ENCODE measurements at places on chromosomes 13 and 19.
A peak's percentile ranks its signal among the peaks of the same experiment; 100 is the strongest.

- DNase-seq, result no peak
These were observed 273.5 kb downstream of the SHISA2 start for GRCh38 chr13:25778365-25778764.

DNA sequence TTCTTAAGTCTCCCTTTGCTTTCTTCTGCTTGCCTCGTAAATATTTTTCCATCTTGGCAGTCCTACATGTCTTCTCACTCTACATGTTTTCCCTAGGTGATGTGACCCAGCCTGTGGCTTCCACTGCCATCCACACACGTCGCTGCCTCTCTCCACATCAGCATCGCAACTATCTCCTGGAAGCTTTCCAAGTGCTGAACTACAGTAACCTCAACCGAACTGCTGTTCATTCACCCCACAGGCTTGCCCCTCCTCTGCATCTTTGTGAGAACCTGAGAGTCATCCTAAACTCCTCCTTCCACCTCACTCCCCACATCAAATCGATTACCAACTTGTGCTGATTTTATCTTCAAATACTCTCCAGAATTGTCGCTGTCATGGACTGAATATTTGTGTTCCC lies 41.2 kb upstream of the USPL1 start:
- peak; percentile 15 for DNase-seq

DNA sequence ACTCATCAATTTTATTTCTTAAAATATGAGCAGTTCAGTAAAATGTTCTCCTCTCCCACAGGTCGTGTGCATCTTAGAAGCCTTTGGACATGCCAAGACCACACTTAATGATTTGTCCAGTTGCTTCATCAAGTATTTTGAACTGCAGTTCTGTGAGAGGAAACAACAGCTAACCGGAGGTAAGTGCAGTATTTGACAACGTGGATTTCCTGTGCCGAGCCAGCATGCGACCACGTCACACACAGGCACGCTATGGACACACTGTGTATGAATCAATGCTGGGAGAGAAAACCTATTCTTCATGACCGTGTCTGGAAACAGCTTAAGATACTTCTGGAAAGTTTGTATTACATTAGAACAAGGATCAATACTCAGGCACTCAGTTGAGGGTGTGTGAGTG lies 268.5 kb downstream of the MYO16 start:
- no peak for DNase-seq

DNA sequence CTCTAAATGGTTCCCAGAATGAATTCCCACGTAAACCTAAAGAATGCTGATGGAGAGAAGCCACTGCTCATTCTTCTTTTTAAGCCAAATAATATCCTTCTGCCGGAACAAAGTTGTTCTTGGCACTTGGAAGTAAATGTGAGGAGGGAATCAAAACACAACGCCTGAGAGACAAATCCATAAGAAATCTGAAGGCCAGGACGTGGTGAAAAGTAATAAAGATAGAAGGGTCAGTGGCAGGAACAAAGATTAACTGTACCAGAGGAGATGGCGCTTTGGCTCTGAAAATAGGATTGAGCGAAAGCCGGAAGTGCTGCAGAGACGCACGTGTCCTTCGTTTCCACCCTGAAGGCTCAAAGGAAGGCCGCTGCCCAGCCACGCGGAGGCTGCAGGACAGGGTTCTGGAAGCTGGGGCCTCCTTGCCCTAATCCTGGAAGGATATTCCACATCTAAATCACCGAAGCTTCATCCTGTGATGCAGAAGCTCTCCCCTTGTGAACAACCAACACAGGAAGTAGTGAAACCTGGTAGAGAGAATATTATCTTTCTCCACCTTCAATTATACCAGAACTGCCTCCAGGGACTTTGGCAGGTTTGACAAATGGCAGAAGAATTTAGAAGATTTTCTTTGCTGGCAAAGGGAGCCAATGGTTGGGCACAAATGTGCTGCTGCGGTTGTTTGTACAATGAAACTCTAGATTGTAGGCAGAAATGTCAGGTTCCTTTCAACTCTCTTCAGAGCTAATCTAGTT lies 214.6 kb upstream of the SERP2 start:
- DNase-seq, result no peak

DNA sequence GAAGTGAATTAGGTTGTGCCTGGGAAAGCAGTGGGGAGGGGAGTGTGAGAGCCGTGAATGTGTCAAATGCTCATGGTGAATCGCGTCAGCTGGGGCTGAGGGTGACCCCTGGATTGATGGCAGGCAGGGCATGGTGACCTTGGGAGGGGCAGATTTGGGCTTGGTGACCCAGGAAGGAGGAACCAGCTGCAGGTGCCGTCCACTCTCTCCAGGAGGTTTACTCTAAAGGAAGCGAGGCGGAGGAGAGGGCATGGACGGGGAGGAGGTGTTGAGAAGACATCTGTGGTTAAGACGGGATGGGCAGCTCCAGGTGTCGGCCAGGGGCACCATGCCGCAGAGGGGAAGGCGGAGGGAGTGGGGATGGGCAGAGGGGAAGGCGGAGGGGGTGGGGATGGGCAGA lies 28.7 kb downstream of the TMEM255B start:
- no peak for DNase-seq

GRCh38 chr13:29771247-29771646 lies 79.2 kb downstream of the UBL3 start:
- DNase-seq, result no peak

- no peak for DNase-seq
These were observed 119.2 kb upstream of the IPO5 start for GRCh38 chr13:97834250-97834649.

- DNase-seq, result no peak
These were observed 15.3 kb upstream of the ELF1 start for GRCh38 chr13:41034382-41034781.

GRCh38 chr13:79307866-79308298 lies 98.2 kb downstream of the RBM26 start:
- DNase-seq, result no peak

DNA sequence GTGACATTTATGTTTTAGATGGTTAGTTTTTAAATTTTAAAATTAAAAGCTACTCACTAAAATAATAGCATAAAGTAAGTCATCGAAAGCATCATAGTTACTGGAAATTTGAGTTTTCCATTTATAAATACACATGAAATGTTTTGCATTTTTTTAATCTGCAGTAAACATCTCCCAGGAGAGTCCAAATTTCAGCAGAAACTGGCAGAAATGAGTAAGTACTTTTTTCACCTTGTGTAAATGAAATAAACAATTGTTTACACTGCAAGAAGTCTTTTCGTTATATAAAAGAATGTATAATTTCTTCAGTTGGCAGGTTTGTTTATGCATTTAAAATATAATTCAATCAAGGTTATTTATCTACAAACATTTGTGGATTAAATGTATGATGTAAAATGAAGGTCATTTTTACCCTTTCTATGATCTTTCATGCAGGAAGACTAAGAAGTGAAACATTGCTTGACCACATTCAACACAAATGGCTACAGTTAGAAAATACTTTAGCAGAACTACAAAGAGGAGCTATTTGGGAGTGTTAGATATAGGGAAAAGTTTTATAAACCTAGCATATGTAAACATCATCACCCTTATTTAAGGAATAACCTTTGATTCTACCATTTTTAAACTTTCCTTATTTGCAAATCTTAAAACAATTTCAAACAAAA lies 55.6 kb downstream of the RCBTB2 start:
- no peak for DNase-seq

DNA sequence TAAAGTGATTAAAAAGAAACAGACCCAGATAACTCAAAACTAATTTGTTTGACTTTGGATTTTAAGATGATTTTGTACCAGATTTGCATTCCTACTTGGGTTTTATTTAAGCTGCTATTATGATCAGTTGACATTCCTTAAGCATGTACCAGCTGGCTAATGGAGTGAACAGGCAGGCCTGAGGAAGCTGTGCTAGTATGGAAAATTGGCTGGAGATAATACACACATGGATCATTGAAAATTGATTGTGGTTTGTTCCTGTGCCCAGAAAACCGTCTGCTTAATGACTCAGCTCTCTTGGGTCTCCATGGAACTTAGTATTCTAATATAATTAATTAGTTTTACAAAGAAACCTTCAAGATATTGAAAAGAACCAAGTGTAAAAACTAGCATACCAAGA lies 22.6 kb downstream of the POLR1D start:
- no peak for DNase-seq

DNA sequence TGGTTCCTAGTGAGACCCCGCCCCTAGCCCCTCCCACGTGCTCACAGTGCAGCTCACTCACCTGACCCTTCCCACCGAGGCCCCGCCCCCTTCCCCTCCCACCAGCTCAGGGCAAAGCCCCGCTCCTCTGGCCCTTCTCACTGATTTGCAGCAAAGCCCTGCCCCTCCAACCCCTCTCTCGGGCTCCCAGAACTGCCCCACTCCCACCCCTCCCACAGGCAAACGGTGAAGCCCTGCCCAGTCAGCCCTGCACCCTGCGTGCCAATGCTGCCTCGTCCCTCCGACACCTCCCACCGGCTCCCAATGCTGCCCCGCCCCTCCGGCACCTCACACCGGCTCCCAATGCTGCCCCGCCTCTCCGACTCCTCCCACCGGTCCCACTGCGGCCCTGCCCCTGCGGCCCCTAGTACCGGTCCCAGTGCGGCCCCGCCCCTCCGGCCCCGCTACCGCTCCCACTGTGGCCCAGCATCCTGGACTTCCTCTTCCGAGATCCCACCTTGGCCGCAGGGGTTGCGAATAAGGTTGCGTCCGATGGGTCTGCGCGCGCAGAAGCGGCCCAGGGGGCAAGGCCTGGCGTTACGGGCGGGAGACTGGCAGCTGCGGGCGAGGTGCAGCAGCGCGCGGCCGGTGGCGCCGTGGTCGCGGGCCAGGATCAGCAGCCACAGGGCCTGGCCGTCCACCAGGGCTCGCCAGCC lies 834 bp downstream of the FBXO27 start:
- peak; percentile 66 for DNase-seq

- peak; percentile 55 for DNase-seq
These were observed 54.0 kb downstream of the GNG7 start for GRCh38 chr19:2648528-2648937.

- DNase-seq, result no peak
These were observed 7.4 kb upstream of the SPRY2 start for GRCh38 chr13:80348314-80348713.

- no peak for DNase-seq
These were observed 327.8 kb downstream of the SUCLA2 start for GRCh38 chr13:47673009-47673850.

DNA sequence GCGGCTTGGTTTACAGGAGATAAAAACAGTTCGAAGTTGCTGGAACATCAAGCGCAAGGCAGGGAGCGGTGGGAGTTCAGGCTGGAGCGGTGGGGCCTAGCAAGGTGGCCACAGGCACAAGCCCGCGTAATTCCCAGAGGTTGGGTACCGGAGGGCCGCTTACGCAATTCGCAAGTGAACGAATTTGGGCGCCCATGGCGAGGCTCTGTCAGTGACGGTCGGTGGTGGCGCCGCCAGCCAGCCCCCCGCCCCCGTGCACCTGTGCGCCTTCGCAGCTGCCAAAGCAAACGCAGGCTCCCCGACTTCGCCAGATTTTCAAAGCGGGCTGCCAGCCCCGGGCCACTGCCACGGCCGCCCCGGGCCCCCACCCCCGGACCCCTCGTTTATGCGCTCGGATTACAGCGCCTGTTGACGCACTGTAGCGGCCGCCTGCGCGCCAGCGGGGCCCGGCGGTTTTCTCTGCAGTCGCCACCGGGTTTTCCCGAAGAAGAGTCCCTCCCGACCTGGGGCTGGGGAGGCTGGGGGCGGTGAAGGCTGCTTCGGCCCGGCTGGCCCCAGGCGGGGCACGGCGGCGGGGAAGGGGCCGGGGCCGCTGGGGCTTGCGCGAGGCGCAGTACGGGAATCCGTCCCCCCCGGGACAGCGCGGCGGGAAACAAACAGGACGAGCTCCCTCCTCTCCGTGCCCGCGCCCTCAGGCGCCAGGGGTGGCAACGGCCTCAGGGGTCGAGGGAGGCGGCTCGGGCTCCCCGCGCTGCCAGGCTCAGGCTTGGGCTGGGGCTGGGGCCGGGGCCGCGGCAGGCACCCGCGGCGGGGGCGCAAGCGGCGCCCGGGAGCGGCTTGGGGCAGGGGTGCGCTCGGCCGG lies 709 bp downstream of the N4BP2L1 start:
- peak; percentile 43 for DNase-seq

DNA sequence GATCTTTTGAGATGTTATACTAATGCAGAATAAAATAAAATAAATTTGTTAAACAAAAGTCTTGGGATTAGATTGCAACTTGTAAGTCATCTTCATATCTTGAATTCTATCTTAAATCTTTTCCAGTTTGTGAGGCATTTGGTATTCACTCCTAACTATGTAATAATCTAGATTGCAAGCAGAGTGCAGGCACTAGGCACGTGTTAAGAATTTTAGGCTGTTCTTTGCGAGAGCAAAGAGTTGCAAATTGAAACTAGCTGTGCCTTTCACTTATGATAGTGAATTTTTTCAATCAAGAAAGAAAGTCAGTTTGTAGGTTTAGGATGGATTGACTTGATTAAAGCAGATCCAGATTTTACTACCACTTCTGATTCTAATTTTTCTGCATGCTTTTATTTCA lies 264.1 kb upstream of the SPRY2 start:
- no peak for DNase-seq

DNA sequence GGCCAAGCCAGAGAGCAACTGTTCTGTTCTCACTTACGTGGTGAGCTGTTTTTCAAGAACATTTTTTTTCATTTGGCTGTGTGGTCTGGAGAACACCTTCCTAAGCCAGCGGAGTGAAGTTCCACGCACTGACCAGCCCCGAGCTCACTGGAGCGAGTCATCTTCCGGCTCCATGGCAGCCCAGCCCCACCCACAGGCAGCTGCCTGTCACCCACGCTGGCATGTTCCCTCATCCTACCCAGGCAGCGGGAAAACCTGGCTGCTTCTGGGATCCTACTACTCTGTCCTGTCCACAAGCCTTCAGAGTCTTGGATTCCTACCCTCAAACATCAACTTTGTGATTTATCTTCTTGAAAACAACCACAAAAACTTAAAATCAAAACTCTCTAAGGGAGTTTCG lies 76.2 kb downstream of the GGACT start:
- DNase-seq, result no peak

DNA sequence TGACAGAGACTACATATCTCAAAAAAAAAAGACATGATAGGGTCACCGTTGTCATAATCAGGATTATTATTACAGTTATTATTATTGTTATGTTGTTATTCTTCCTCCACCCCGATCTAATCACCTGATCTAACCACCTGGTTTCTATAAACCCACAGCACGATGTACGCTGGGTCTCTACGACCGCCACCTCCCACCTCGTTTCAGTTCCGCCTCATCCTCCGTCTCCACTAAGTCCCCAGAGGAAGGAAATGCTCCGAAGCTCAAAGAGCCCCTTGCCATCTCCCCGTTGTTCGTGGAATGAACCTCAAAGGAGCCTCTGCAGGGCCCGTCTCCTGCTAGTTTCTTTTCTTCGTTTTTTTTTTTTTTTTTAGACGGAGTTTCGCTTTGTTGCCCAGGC lies 15.9 kb upstream of the MEIS3 start:
- no peak for DNase-seq

GRCh38 chr19:18280247-18281081 lies 958 bp downstream of the JUND start:
- DNase-seq, result peak; percentile 73

GRCh38 chr13:75347925-75348324 lies 134.0 kb downstream of the TBC1D4 start:
- no peak for DNase-seq

DNA sequence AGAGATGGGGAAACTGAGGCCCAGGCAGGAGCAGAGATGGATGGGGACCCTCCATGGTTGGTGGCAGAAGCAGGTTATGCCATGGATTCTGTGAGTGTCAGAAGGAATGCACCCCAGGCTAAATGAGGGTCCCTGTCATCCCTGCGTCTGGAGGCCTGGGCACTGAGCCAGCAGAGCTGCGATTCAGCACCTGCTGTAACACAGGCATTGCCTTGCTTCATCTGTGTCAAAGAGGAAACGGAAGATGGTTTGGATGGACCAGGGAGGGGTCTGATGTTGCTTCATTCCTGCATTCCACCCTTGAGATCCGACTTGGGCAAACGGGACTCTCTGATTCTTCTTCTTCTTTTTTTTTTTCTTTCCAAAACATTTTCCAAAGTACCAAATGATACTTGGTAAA lies 1.2 kb downstream of the C5AR1 start:
- no peak for DNase-seq

Data from activated T-helper 1 cell treated with anti-CD3 and anti-CD28 coated beads, Interleukin-2, amount 50 U/mL, for 16 hours (primary cell).